H4 (cell line): ENCODE measurements at places on chromosomes 3 and 15. TPM values are rescaled to one million over a fixed set of nuclear protein-coding genes. Genes with fewer than 3 reads are reported as not detected.

GRCh38 chr3:195440379-195440778 lies 2.4 kb downstream of the ACAP2 start:
- DNase-seq, result no peak

GRCh38 chr15:60612400-60613048 lies 133.6 kb upstream of the ICE2 start:
- no peak for DNase-seq

DNA sequence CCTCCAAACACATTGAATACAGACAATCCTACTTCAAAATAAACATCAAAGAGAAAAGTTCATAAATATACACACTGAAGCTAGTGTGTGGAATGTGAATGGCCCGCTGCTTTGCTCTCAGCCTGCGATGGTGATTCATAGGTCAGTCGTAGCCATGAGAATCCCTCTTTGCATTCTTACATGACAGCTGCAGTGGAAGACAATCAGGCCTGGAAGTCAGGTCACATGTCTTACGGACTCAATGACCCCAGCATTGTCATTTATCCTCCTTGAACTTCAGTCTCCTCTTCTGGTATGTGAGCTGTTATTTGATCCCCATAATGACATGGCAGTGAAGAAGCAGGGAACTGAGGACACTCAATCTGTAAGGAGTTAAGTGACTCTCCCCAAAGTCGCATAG lies 217.8 kb upstream of the EOMES start:
- no peak for DNase-seq

DNA sequence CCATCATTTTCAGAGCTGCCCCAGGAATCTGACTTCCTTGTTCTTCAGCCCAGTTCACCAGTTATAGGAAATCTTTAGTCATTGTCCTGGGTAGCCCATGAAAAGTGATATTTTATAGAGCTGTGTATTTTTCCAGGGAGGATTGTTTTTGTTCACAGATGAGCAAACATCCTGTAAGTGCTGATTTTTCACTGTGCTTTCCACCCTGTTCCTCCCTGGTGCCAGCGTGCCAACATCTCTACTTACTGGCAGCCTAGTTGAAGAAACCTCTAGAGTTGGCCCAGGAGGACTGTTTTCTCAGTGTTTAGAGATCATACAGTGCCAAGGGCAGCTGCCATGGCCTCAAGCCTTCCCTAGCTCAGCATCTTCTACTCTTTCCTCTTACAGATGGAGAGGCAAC lies 41.3 kb downstream of the ST6GAL1 start:
- no peak for DNase-seq

GRCh38 chr3:114286266-114286665 lies 7.6 kb upstream of the TIGIT start:
- DNase-seq, result no peak

- DNase-seq, result no peak
Observed at GRCh38 chr3:99485286-99485685, 153.1 kb upstream of the COL8A1 start.

DNA sequence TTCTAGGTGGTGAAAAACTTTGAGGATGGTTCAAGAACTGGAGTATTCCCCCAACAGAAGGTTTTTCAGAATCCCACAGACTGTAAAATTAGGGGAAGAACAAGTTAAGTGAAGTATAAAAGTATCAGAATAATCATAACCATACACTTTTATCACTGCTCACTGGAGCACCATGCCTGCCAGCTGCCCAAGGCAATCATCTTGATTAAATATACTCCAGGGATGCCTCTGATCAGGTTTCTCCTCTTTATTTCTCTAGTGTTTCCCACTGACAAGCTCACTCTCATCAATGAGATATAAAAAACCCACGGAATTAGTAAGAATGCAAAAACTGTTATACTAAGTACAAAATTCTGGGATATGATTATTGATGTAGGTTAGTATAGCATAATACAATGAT lies 108.0 kb downstream of the STAG1 start:
- no peak for DNase-seq

GRCh38 chr3:55322638-55323037 lies 164.5 kb downstream of the WNT5A start:
- no peak for DNase-seq

GRCh38 chr3:47984075-47984728 lies 32.0 kb downstream of the MAP4 start:
- peak; percentile 33 for DNase-seq

GRCh38 chr15:96551722-96552121 lies 221.2 kb downstream of the NR2F2 start:
- DNase-seq, result no peak

DNA sequence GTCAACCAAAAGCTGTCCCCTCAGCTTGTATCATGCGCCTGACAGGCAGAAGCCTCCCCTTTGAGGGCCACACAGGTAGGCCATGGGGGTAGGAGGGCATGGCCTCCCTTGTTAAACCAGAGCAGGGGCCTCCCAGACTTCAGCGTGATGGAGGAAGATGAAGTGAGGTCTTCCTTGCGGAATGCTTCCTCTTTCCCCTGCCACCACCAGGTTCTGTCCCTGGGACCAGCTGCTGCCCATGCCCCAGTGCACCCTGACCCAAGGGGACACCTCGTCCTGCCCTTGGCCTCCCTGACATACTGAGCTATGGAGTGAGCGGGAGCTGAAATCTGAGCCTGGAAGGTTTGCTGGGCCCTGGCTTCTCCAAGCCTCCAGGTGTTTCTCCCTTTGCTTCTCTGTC lies 26.7 kb downstream of the SSUH2 start:
- DNase-seq, result no peak

GRCh38 chr15:84702961-84703482 lies 12.9 kb downstream of the SEC11A start:
- DNase-seq, result no peak

DNA sequence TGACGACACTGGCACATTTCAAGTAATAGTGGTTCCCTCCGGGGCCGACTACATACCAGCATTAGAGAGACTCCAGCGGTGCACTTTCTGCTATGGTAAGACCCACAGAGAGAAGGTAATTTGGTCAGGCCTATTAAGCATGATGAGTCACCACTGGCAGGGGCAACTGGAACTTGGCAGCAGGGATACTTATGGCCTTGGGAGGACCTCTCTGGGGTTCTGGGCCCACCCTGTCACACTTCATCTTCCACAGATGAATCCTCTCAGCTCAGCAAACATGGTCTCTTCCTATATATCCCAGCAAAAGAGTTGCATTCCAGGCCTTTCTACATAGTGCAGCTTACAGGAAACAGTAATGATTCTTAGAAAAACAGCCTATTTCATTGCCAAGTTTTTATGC lies 88.0 kb downstream of the PIK3R4 start:
- peak; percentile 75 for DNase-seq

GRCh38 chr15:48361685-48362084 lies 30.5 kb downstream of the DUT start:
- no peak for DNase-seq

DNA sequence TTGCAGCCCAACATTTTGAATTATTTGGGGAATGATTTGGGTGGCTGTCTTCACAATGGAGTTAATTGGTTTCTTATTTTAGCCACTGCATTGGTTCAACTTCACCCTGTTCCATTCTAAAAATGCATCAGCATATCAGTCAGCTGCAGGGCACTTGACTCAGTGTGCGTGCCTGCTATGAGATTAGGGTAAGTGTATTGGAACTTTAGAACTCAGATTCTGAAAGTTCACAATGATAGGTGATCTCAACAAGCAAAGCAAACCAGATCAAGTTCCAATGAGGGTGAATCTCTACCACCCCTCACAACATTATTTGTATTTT lies 265.0 kb downstream of the ZPLD1 start:
- no peak for DNase-seq

The FETUB gene
- not detected in 2 replicates for total RNA-seq

The MCTP2 gene
- total RNA-seq, result 27.0 and 36.1 TPM in 2 replicates

The GABRR3 gene
- total RNA-seq, result not detected in 2 replicates

The EFCC1 gene
- total RNA-seq, result 0.27 and 1.2 TPM in 2 replicates

The XYLB gene
- total RNA-seq, result 0.08 and 1.3 TPM in 2 replicates

The C3orf49 gene
- not detected in 2 replicates for total RNA-seq

The LEKR1 gene
- 0.37 and 11.5 TPM in 2 replicates for total RNA-seq
